ENCODE measurements at places on chromosomes 7 and 10. TPM values are rescaled to one million over a fixed set of nuclear protein-coding genes. Genes with fewer than 3 reads are reported as not detected.

The INSIG1 gene
- total RNA-seq, result 61.5 TPM

The VSIR gene
- 11.7 TPM for total RNA-seq

The FBXO24 gene
- 0.71 TPM for total RNA-seq

The DNA2 gene
- 6.1 TPM for total RNA-seq

The PRPS1L1 gene
- not detected for total RNA-seq

The CNNM1 gene
- total RNA-seq, result 5.2 TPM

The KIAA1549 gene
- 0.58 TPM for total RNA-seq

The ATRNL1 gene
- total RNA-seq, result 137 TPM

The TMEM236 gene
- total RNA-seq, result 0.14 TPM

The DGKI gene
- total RNA-seq, result 1.1 TPM

The GNGT1 gene
- not detected for total RNA-seq

The HOXA1 gene
- total RNA-seq, result 3.9 TPM

The IFIT1B gene
- total RNA-seq, result not detected

The MORN4 gene
- 8.2 TPM for total RNA-seq

The ZPBP gene
- not detected for total RNA-seq

GRCh38 chr7:21914671-21915070 is 31.0 kb downstream of the CDCA7L start:
- DNase-seq, result no peak

- DNase-seq, result no peak
Measured at GRCh38 chr10:102675011-102675665, 30.9 kb downstream of the TRIM8 start.

DNA sequence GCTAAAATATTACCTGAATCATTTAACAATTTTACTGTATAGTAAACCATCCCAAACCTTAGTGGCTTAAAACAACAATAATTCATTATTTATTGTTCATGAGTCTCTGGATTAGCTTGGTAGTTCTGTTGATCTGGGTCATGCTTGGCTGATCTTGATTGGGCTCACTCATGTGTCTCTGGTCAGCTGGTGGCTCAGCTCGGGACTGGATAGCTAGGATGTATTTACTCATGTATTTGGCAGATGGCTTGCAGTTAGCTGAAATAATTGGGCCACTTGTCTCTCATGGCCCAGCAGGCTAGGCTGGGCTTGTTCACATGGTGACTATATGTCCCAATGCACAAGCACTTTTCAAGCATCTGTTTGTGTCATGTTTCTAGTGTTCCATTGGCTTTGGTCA is 262.8 kb downstream of the BBS9 start:
- DNase-seq, result peak; percentile 59

- no peak for DNase-seq
Measured at GRCh38 chr7:22681312-22681711, 45.7 kb upstream of the IL6 start.

DNA sequence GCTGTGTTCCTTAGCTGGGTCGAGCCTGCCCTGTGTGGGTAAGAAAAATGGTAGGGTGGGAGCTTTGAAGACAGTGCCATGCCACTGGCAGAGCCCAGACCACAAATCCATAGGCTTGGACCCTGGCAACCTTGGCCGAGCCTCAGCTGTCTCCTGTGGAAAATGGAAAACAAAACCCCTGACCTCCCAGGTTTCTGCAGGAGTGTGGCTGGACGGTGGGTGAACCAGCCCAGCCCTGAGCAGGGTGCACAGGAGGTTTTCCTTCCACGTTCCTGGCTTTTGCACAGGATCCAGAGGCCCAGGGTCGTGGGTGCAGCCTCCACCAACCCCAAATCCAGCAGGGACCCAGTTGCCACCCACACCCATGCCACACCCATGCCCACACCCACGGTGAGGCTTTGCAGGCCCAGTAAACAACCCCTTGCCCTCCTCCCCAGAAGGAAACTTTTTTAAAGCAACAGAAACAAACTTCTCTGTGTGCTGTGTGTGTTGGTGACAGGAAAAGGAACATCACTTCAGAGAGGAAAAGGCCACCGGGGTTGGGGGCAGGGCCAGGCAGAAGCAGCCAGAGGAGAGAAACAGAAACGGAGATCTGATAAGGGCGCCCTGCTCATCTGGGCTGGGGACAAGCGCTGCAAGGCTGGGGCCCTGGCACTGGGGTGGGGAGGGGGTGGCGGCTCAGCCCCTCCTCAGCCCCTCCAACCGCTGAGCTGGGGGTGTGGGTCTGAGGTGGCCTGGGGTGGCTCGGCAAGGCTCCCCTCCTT is 20.7 kb upstream of the ZMIZ1 start:
- no peak for DNase-seq

DNA sequence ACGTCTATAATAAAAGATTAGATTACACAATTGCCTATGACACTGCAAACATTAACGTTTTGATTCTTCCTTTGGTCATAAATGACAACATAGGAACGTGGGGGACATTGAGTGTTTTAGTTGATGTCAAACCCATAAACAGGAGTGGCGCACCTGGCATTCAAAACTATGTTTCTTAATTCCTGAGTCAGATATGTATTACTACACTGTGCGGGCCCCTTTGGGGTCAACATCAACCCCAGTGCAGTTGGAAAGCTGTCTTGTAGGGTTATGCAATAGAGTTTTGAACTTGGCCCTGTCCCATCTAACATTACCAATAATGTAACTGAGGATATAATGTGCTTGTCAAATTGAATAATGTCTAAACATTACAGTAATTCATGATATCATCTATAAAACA is 156.5 kb downstream of the CSTF2T start:
- no peak for DNase-seq

DNA sequence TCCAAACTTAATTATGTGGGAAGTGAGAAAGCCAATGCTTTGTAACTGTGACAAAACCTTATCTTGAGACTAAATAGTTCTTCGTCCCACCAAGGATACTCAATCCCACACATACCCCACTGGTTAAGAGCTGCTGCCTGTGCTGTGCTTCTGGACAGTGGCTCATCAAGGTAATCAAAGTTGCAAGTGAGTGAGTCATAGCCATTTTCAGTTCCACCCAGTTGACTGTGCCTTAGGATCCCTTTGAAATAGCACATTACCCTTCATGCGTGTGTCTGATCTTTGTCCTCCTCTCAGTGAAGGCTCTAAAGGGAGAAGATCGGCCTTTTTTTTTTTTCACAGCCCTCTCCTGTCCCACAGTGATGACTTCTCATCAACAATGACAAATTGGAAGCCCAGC is 706.0 kb upstream of the AUTS2 start:
- DNase-seq, result peak; percentile 86

DNA sequence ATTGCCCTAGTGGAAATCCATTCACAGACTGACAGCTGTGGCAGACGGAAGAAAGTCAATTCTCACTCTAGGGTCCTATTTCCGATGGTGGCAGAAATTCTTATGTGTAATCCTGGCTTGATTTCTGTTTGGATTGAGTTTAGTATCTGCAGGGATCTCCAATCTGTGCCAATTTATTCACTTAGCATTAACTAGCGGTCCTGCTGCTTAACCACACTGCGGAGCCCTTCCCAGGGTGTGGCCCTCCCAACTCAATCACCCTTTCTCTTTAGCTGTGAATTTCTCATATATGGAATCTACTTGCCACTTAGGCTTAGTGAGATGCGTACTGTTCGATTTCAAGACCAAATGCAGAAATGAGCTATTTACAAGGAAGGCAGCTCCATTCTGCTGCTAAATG is 215.7 kb downstream of the SFMBT2 start:
- no peak for DNase-seq

DNA sequence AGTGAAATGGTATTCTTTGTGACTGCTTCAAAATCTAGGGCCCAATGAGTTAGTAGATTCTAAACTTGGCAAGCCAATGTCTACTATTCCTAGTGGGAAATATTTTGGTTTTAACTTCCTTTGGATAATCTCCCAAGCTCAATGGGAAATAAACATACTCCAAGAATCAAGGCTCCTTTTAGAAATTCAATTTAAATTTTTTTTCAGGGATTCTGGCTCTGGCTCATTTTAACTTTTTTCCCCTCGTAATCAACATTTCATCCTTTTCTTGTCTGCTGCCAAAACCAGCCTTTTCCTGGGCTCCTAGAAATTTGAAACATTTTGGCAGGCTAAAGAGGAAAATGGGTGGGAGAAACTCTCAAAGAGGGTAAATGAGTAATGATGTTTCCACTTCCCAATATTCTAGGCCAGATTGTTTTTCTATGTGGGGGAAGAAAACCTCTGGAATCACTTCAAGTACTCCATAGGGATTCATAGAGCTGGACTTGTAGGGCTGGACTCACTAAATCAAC is 85.6 kb upstream of the AGR3 start:
- DNase-seq, result no peak

DNA sequence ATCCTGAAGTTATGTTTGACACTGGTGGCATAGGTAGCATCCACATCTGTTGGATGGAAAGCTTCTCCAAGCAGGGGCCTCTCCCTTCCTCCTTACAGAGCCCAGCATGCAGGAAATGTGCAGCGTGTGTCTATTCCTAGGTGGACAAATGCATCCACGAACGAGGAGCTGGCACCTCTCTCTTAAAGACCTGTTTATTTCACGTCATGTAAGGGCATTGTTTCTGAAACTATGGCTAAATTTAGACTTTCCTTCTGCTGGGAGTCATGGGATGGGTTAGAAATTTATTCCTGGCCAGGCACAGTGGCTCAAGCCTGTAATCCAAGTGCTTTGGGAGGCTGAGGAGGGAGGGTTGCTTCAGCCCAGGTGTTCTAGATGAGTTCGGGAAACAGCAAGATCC is 208.4 kb upstream of the SVIL start:
- DNase-seq, result no peak

DNA sequence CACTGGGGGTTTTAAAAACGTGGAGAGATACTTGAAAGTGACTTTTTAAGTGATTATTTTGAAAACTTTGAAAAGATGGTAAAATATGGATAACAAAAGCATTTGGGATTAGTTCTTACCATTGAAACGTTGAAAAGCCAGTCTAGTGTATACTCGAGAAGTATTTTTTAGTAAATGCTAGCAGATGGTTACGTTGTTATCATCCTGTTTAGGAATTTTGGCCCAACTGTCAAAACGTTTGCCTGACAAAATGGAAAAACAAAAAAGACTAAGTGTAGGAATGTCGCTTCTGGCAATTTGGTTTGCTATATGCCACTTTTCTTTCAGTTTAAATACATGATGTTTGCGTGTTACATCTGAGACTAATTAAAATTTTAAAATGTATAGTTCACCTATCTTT is 1.2 kb downstream of the RBM33 start:
- no peak for DNase-seq

- no peak for DNase-seq
Measured at GRCh38 chr10:49176310-49177268, 11.6 kb downstream of the TMEM273 start.

DNA sequence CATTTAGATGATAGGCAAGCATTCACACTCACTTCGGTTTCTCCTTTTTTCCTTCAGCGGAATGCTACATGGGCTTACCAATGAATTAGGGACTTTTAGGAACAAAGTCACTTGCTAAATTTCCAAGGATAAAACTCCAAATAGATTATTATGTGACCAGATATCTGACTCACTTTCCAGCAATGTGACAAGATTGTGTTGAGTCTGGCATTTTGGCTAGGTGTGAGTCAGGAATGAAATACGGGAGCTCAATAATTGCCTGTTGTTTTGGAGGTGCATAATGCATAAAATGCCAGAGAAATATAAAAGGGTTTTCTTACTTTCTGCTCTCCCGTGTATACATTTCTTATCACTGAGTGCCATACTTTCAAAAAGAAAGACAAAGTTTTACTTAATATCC is 721.1 kb downstream of the KCNMA1 start:
- no peak for DNase-seq

GRCh38 chr7:41280491-41280890 is 422.4 kb downstream of the INHBA start:
- DNase-seq, result no peak

GRCh38 chr7:18037609-18038008 is 10.0 kb upstream of the PRPS1L1 start:
- no peak for DNase-seq

DNA sequence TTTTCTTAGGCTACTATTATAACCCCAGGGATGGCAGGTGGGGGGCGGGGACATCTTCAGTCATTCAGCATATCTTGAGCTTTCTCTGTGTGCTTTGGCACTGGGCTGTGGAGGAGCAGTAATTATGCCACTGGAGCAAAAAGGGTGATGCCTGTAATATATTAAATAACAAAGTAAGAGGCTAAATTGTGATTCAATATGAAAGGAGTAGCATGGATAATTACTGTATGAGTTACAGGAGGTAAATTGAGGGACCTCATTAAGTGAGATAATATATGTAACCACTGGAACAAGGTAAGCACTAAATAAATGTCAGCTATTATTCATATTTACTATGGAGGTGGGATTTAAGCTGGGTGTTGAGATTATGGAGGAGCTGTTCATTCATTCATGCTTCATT is 3.3 kb upstream of the STN1 start:
- no peak for DNase-seq

- DNase-seq, result no peak
Measured at GRCh38 chr10:102769375-102770107, 25.8 kb downstream of the WBP1L start.

DNA sequence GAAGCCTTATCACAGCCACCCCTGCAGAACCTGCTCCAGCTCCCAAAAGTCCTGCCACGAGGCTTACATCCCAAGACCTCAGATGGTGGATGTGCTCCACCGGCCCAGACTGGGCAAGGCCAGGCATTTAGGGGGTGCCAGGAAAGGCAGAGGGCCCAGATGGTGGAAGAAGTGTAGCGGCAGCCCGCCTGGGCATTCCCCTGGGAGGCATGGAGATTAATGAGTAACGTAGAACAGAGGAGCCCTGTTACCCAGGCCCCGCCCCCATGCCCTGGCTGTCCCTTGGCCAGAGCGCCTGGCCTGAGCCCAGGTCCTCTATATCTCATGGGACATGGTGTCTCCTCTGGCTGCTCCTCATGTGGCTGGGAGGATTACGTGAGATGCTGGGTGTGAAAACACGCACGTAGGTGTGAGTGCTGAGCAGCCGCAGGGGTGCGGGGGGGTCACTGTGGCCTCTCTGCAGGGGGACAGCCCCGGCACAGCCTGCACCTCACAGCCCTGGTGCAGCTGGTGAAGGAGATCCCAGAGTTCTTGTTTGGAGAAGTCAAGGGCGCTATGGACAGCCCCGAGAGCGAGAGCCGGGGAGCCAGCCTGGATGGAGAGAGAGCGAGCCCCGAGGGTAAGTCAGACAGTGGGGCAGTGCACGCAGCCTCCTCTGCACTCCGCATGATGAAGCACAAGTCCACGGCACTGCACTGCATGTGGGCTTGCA is 52.9 kb downstream of the ZNF467 start:
- DNase-seq, result peak; percentile 68

DNA sequence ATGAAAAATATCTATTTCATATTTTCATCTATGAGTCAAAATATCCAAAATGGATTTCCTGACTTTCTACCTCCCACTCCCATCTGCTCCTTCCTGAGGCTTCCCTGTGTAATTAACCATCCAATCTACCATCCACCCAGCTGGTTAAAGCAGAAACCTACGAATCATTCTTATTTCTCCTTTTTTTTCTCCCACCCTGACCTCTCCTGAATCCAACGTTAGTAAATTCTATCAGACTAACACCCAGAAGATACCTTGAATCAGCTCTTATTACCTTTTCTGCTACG is 3.7 kb upstream of the LIPF start:
- DNase-seq, result no peak
